Kidney (tissue), 22 donors: ENCODE measurements at places on chromosomes 5 and 9. TPM values are rescaled to one million over a fixed set of nuclear protein-coding genes. Genes with fewer than 3 reads are reported as not detected.

DNA sequence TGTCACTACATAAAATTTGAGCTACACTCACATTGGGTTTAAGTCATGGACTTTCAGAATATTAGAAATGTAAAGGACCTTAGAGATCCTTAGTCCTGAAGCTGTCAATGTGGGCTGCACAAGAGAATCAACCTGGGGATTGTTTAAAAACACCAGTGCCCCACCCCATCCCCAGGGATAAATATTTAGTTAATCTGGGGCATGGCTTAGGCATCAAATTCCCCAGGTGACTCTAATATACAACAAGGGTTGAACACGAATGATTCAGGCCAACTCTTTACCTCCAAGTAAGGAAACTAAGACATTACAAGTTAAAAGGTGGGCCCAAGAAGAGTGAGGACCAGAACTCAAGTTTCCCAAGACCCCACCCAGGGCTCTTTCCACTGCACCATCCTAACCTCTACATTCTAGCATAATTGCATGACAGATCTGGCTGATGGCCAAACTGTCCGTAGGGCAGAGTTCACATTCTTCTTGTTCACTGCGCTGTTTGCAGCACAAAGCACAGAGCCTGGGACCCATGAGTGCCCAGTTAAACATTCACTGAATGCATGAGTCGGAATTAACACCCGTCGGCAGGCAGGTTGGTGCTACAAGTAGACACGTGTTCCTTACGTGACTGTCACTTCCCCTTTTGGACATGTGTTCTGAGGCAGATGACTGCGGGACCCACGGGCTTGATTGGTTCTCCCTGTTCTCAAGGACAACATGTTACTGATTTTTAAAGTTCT lies 25.2 kb downstream of the CYFIP2 start:
- no peaks in the 10 kb centered on the region for H3K36me3 ChIP-seq
- H3K4me1 ChIP-seq = no peaks in the 10 kb centered on the region
- H3K27ac ChIP-seq = peak overlapping the region; percentile 88

GRCh38 chr5:149422366-149423048 lies 43.4 kb upstream of the IL17B start:
- peak; percentile 94 for DNase-seq
- peaks cover 18% of the 10 kb centered on the region for H3K4me1 ChIP-seq
- no peak overlapping the region for H3K4me3 ChIP-seq
- H3K36me3 ChIP-seq = no peaks in the 10 kb centered on the region
- H3K27ac ChIP-seq = peak overlapping the region; percentile 70

DNA sequence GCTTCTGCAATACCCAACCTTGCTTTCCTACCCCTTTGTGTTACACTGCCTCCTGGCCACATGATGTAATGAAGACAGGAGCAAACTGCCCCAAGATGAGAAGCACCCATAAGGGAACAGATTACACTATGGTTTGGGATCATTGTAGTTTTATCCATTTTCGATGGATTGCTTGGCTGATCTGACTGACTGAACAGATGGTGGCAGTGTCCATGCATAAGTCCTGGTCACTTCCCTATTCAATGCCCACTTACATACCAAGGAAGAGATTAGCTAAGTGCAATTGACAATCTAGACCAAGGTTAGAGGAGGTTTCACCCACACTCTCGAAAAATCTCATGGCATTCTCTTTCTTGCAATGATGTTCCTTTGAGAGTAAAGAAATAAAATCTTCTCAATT lies 319.9 kb downstream of the RAB3C start:
- no peak overlapping the region for H3K4me3 ChIP-seq
- DNase-seq = no peak
- H3K4me1 ChIP-seq = no peaks in the 10 kb centered on the region
- no peaks in the 10 kb centered on the region for H3K36me3 ChIP-seq
- H3K27me3 ChIP-seq = no peaks in the 10 kb centered on the region

GRCh38 chr5:159041444-159042198 lies 58.1 kb downstream of the EBF1 start:
- no peaks in the 10 kb centered on the region for H3K36me3 ChIP-seq
- no peak overlapping the region for H3K4me3 ChIP-seq
- H3K27me3 ChIP-seq = no peaks in the 10 kb centered on the region
- DNase-seq = no peak
- no peaks in the 10 kb centered on the region for H3K4me1 ChIP-seq
- no peak overlapping the region for H3K27ac ChIP-seq

DNA sequence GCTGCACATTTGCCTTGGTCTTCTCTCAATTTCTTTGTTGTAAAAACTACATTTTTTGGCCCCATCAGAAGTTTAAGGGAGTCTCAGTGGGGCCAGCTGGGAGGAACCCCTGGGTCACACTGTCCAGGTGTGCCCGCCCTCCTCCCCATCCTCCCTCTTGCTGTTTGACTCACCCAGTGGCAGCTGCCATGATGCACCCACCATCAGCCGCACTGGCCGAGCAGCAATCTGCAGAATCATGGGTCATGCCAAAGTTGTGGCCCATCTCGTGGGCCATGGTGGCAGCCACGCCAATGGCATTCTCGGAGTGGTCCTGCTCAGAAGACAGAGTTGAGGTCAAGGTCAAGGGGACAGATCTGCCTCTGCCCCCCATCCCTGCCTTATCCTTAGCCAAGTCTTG lies 45.5 kb downstream of the NIPAL4 start:
- no peaks in the 10 kb centered on the region for H3K36me3 ChIP-seq
- DNase-seq = no peak
- no peak overlapping the region for H3K27ac ChIP-seq
- no peaks in the 10 kb centered on the region for H3K4me1 ChIP-seq
- no peak overlapping the region for H3K4me3 ChIP-seq
- no peaks in the 10 kb centered on the region for H3K27me3 ChIP-seq

DNA sequence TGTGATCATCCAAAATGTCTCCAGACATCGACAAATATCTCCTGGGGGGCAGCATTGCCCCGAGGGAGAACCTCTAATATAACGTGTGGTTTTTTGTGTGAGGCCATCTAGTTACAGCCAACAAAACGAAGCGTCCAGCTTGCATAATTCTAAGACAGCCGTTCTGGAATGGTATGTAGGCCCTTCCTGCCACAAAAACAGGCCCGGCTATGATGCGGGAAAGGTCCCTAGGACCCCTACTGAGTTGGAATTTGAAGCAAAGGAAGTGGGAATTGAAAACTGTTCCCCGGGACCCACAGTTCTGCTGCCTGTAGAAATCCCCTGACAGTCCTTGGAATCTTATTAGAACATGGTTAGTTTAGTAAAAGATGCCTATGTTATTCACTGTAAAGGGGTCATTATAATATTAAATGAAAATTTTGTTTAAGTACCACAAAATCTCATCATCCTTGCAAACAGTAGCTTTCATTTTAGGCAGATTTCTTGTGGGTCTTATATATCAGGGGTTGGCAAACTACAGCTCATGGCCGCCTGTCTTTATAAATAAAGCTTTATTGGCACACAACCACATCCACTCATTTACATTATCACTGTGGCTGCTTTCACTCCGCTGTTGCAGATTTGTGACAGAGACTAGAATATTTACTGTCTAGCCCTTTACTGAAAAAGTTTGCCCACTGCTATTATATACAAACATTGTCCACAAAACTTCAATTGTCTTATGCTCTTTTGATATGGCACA lies 70.7 kb downstream of the MSX2 start:
- DNase-seq = no peak
- H3K4me1 ChIP-seq = no peaks in the 10 kb centered on the region
- H3K36me3 ChIP-seq = no peaks in the 10 kb centered on the region
- no peak overlapping the region for H3K4me3 ChIP-seq

Gene ECM2
- 7.6 TPM for total RNA-seq
